ENCODE measurements at places on chromosomes 7 and 10.

- no peak for DNase-seq
Measured at GRCh38 chr7:50068850-50069551, 24.0 kb downstream of the ZPBP start.

GRCh38 chr7:99267841-99268576 lies 4.6 kb upstream of the MYH16 start:
- DNase-seq: no peak

- no peak for DNase-seq
Measured at GRCh38 chr10:95288303-95288702, 2.5 kb downstream of the PDLIM1 start.

GRCh38 chr10:52145636-52146035 lies 168.4 kb upstream of the DKK1 start:
- DNase-seq: no peak

DNA sequence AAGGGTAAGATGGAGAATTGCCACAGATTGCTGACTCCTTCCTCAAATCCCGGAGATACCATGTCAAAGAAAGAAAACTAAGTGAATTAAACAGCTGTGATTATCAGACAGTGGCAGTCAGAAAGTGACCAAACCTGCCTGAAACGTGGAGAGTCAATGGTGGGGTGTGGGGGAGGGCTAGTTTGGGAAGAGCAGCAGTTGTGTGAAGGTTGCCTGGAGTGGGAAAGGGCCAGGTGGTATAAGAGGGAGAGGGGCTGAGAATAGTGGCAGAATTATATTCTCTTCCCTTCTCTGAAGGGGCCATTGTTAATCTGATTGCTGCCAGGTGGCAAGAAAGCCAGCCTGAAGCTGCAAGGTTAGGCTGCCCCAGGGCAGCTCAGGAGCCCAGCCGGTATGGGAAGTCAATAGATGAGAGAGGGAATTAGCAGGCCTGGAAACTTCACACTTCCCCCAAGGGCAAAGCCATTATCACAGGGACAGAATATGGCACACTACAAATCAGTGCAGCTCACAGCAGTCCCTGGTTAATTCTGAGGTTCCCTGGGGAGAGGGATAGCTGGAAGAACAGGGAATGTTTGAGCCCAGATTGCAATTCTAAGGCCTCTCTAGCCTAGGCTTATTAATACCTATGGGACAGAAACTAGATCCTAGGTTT lies 83.9 kb upstream of the ITGB1 start:
- no peak for DNase-seq

- DNase-seq: no peak
Measured at GRCh38 chr7:38330861-38331621, 57.6 kb upstream of the TARP start.

DNA sequence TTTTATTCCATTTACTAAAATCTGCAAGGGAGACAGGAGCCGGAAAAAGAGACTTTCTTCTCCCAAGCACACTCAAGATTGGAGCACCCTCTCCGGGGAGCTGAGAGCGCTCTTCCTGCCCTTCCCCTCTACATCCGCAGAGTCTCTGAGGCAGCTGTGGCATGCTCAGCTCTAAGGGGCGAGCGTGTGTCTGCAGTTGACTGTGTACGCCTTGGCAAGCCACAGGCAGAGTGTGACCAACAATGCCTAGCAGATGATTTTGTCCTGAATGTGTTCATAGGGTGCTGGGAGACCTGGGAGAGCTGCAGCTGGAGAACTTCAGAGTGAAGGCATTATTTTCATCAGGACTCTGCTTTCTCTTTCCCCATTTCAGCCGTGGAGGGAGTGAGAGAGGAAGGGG lies 20.7 kb downstream of the MTURN start:
- DNase-seq: no peak

GRCh38 chr7:81175275-81175940 lies 256.6 kb upstream of the SEMA3C start:
- no peak for DNase-seq

- peak; percentile 33 for DNase-seq
Measured at GRCh38 chr10:31602541-31603234, 283.7 kb downstream of the ZEB1 start.

- DNase-seq: no peak
Measured at GRCh38 chr10:97598407-97599271, 9.1 kb downstream of the C10orf62 start.

GRCh38 chr10:110511734-110512449 lies 14.2 kb downstream of the DUSP5 start:
- DNase-seq: no peak

- DNase-seq: no peak
Measured at GRCh38 chr10:113297226-113297625, 255.6 kb upstream of the HABP2 start.

- DNase-seq: no peak
Measured at GRCh38 chr10:93413252-93413689, 68.9 kb downstream of the MYOF start.

GRCh38 chr7:157469181-157470016 lies 132.6 kb downstream of the DNAJB6 start:
- DNase-seq: no peak

GRCh38 chr10:112842832-112843360 lies 107.2 kb upstream of the TCF7L2 start:
- no peak for DNase-seq

DNA sequence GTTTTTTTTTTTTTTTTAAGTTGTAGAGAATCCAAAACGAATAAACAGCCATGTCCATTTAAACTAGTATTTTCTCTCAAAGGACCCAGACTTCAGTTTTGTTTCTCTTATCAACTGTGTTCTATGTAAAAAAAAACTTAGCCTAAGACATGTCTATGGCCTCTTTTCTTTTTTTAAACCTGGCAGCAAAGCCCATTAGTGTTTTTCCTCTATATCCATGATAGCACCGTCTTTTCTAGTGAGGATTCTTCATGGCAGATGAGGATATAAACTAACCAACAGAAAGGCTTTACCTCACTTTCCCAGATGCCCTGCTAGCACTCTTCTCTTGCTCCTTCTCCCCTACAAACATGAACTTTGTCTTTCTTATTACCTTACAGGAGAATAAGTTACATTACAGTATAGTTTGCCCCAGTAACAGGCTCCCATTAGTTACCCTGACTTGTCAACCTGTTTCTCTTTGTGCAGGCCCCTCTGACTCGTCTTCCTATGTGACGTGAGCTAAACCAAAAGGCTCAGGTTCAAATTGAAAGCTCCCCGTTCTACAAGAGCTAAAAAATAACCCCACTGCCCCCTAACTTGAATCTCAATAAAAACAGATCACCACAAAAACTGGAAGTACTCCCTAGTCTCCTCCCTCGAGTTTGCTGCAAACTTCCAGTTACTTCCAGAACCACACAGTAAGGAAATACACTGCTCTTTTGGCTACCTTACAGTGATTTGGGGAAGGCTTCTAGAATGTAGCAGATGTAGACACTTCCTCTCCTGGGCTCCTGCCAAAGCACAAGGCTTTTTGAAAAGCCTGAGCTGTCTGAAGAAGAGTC lies 20.1 kb downstream of the P4HA1 start:
- DNase-seq: no peak

- DNase-seq: no peak
Measured at GRCh38 chr7:17421941-17422340, 123.5 kb downstream of the AHR start.
